ENCODE measurements at places on chromosomes 16 and 17.
A peak's percentile ranks its signal among the peaks of the same experiment; 100 is the strongest.

GRCh38 chr17:68460146-68460545, 2.9 kb upstream of the WIPI1 start:
- no peak for DNase-seq

DNA sequence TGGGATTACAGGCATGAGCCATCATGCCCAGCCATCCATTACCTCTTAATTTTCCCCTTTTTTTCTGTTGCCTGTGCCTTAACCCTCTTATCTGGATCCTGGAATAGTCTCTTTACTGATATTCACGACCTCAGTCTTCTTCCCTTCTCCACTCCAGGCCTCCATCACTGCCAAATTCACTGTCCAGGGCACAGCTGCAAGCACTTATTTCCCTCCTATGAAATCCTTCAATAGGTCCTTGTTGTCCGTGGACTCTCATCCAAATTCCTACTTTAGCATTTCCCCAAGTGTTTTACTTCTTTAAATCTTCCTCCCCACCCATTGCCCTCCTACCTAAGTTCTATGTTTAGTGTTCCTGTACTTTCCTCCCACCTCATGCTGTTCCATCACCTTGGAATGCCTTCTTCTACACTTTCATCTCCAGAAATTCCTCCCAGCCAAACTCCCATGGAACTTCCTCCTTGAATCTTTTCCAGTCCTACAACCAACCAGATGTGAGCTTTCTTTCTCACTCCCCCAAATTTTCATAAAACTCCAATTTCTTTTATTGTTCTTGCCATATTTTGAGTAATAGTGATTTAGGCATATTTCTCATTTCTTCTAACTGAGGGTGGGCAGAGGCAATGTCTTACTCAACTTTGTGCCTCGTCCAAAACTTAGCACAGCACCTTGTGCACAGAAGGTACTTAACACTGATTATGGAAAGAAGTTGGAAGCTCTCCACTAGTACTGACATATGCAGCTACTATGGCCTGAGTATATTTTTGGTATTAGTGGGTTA, 35.3 kb downstream of the FAM20A start:
- DNase-seq, result no peak

- no peak for DNase-seq
Observed at GRCh38 chr16:49510141-49510540, 136.5 kb downstream of the C16orf78 start.

- DNase-seq, result no peak
Observed at GRCh38 chr16:79651363-79651762, 50.8 kb upstream of the MAF start.

DNA sequence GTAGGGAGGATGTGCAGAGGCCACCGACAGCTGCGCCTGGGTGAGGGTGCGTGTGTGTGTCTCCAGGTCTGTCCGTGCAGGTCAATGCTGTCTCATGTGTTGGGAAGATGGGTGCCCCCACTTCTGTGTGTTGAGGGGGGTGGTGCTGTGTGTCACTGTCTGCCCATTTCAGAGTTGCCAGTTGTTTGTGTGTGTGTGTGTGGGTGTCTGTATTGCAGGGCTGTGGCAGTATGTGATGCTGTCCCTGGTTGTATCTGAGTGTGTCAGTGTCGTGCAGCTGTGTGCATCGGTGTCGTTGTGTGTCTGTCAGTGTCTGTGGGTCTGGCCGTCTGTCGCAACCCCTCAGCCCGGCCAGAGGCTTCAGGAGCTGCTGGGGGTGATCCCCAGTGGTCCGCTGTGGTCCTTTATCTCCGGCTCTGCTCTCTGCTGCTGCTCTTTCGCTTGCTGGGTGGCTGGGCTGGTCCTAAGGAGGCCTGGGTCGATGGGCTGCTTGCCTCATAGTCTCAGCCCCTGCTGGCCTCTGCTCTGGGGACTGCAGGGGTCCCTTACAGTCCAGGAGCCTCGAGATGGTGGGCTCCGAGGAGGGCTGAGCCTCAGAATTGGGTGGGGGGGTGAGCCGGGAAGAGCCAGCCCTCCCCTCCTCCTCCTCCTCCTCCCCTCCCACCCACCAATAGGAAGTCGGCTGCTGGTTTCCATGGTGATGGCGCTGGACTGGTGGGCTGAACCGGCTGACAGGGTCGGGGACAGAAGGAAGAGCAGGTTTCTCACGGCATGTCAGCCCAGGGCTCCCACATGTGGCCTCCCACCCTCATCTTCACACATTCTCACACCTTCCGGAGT, at the start of gene TSPOAP1:
Gene TSPOAP1 (minus strand): TSS at position 601 of the 840 bp plus-strand sequence. CDS start 875 bp downstream, outside the sequence.
- DNase-seq, result no peak

DNA sequence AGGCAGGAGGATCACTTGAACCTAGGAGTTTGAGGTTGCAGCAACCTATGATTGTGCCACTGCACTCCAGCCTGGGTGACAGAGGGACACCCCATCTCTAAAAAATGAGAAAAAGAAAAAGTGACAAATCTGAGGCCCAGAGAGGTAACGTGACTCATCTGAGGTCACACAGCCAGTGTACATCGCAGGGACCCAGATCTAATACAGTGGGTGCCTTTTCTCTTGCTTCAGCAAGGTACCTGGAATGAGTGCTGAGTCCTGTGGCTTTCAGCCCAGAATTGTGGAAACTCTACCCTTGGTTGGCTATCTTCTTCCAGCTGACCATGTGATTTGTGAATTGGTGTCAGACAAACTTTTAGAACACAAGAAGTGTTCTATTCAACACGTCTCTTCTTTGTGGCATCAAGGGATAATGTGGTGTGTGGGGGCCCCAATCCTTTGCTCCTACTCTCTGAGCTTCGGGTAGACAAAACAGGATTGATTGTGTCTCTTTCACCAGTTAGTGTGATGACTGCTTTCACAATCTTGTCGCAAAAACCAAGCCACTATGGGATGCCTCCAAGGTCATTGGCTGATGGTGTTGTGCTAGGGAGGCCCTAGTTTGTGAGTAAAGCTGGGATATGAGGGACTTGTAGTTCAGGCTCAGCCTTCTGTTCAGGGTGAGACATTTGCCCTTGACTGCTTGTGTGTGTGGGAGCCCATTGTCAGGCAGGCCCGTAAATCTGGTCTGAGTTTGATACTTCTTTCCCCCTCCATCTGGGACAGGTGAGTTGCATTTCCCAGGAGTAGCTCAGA, 71.0 kb downstream of the MSI2 start:
- no peak for DNase-seq

DNA sequence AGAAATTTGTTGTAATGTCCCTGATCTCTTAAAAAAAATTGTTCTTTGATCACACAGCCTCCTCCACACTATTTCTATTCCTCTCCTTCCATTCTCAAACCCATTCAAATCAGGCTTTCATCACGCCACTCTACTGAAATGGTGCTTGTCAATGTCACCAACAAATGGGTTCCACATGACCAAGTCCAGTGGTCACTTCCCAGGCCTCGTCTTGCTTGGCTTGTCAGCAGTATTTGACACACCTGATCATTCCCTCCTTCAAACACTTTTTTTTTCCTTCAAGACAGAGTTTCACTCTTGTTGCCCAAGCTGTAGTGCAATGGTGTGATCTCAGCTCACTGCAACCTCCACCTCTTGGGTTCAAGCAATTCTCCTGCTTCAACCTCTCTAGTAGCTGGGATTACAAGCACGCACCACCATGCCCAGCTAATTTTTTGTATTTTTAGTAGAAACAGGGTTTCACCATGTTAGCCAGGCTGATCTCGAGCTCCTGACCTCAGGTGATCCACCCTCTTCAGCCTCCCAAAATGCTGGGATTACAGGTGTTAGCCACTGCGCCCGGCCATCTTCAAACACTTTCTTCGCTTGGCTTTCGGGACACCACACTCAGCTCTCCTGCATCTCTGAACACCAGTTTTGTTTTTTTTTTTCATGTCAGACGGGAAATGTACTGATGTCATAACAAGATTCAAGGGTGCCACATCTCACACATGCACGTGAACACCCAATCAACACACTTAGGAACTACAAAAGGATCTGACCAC, 18.3 kb downstream of the NQO1 start:
- no peak for DNase-seq

DNA sequence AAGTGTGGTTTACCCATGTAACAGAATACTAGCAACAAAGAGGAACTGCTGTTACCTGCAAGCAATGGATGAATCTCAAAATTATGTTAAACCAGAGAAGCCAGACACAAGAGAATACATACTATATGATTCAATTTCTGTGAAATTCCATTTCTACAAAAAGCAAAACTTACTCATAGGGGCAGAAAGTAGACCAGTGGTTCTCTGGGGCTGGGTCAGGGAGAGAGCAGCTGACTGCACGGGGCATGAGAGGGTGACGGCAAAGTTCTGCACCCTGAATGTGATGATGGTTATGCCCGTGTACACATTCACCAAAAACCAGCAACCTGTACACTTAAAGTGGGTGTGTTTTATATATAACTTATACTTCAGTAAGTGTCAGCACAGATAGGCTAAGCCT, 3.1 kb downstream of the ZNF843 start:
- DNase-seq, result no peak

- no peak for DNase-seq
Observed at GRCh38 chr17:48993951-48994350, 3.2 kb upstream of the IGF2BP1 start.

DNA sequence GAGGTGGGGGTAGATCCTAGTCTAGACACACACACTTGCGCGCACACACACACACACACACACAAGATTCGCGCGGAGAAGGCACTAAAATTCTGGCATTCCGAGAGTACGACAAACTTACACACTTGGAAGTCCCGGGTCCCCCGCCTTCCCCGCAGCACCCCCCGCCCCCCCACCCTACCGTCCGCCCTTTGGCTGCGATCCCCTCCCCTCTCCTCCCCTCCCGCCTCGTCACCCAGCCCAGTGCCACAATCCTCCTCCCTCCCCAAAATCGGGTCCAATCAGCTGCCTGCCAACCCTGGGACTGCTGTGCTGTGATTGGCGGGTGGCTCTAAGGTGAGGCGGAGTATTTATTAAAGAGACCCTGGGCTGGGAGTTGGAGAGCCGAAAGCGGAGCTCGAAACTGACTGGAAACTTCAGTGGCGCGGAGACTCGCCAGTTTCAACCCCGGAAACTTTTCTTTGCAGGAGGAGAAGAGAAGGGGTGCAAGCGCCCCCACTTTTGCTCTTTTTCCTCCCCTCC, at the start of gene SOX9:
Gene SOX9 (plus strand): TSS at position 379 of the 522 bp plus-strand sequence. CDS start 372 bp downstream, outside the sequence.
- DNase-seq, result peak; percentile 87

GRCh38 chr17:53090770-53091169, 732.0 kb upstream of the KIF2B start:
- DNase-seq, result no peak

GRCh38 chr16:89324056-89325010, 106.8 kb downstream of the ZNF778 start:
- DNase-seq, result peak; percentile 87

- no peak for DNase-seq
Observed at GRCh38 chr17:63475491-63476412, 1.1 kb upstream of the ACE start.

DNA sequence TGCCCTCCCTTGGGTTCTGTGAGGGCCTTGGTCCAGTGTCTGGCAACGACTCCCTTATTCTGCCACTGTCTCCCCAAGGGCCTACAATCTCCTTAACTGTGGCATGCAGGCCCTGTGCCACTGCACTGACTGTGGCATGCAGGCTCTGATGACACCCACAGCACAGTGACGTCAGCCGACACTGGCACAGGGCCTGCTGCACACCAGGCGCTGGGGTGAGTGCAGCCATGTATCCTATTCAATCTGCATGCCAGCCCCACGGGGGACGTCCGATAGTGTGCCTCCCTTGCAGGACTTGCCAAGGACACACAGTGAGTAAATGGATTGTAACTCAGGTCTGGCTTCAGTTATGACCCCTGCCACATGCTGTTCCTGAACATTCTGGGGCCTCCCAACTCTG, 39.8 kb upstream of the RASD1 start:
- DNase-seq, result no peak

DNA sequence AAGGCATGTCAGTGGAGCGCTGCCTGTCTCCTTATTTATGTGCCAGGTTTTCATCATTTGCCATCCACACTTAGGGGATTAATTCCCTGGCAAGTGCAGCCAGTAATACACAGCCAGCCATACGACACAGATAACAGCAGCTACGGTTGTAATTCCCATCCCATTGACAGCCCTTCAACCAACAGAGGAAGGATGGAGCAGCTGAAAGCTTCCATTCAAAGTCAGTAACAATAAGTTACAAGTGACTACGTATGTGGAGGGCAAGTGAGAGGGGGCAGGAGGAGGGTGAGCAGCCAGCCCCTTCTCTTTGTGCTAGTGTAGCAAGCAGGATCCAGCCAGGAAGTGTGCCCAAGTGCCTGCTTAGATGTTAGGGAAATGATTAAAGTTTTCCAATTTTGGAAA, 53.8 kb upstream of the LYRM9 start:
- DNase-seq, result no peak

GRCh38 chr17:80279895-80280294, 19.2 kb downstream of the RNF213 start:
- peak; percentile 62 for DNase-seq

DNA sequence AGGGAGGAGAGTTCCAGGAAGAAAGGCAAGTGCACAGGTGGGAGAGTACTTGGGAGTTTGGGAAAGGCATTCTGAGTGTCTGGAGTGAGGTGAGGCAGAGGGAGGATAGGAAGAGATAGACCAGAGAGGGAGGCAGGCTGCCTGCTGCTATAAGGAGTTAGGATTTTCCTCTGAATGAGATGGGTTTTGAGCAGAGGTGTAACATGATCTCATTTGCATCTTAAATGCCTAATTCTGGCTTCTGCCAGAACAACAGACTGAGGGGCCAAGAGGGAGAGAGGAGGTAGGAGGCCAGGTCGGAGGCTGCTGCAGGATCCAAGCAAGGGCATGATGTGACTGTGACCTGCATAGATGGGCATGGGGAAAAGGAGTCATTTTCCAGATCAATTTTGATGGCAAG, 31.5 kb upstream of the IRX6 start:
- DNase-seq, result no peak

GRCh38 chr16:11796227-11797165, 562 bp downstream of the ZC3H7A start:
- DNase-seq, result no peak

GRCh38 chr16:50666658-50667496, 14.2 kb downstream of the SNX20 start:
- DNase-seq, result no peak

DNA sequence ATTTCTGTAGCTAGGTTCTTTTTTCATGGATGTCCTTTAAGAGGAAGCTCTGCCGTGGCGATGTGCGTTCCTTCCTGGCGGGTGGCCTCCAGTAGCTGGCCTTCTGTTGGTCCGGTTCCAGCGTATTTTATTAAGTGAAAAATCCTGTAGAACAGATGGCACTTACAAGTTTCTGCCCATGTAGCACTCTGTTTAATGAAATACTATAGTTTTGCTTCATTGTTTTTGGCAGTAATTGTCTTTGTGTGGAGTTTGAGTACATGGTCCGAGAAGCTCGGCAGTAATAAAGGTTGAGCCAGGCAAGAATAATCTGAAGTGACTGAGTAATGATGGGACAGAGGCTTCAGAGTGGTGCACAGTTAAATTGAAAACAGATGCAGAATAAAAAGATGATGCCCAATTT, 20.4 kb downstream of the USP10 start:
- DNase-seq, result no peak

- no peak for DNase-seq
Observed at GRCh38 chr16:88619859-88620815, 18.2 kb upstream of the IL17C start.

GRCh38 chr16:50449800-50450199, 81.0 kb upstream of the BRD7 start:
- no peak for DNase-seq

GRCh38 chr16:58615280-58615679, 14.3 kb downstream of the CNOT1 start:
- DNase-seq, result no peak

GRCh38 chr16:85638695-85639409, 25.7 kb downstream of the GSE1 start:
- DNase-seq, result no peak
